ENCODE measurements at places on chromosomes 2 and 18.

DNA sequence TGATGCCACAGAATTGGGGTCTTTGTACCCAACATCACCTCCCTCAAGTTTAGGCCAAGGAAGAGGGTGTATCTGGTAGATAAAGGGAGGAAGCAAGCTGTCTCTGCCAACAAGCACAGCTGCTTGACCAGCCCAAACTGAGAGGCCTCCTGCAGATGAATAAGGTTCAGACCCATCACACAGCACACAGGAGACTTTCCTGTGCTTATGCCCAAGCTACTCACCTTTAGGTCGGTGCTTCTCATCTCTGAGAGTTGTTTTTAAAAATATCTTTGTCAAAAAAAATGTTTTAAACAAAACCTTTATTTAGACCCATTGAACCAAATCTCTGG is 24.7 kb upstream of the SP3 start:
- DNase-seq = no peak

GRCh38 chr2:180705122-180705521 is 275.3 kb upstream of the UBE2E3 start:
- no peak for DNase-seq

DNA sequence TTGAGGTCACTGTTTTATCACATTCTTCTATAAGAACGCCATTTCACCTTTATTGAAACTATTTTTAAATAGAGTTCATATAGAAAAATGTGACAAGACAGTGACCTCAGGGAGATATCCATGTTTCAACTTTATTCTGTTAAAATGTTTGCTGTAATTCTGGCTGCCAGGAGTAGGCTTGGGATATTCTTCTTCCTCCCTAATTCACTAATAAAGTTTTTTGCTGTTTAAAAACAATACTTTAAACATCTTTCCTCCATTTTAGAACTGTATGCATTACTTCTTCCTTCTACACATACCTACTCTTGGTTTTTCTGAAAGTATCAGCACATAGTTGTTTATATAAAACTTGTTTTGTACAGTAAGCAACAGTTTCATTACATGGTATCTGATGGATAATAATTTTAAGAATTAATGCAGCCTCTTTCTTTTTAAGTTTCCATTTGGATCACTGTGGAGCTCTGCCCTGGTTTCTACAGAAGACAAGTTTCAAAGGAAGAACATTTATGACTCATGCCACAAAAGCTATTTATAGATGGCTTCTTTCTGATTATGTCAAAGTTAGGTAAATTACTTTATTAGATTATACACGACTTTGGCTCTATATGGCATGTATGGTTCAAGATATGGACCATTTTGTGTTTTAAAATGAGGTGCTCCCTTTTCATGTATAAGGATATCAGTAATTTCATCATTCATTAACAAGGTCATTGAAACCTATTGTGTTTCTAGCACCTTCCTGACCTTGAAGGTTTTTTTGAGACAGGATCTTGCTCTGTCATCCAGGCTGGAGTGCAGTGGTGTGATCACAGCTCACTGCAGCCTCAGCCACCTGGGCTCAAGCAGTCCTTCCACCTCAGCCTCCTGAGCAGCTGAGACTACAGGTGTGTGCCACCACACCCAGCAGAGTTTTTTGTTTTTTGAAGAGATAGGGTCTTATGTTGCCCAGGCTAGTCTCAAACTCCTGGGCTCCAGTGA is 7.2 kb downstream of the CPSF3 start:
- no peak for DNase-seq

DNA sequence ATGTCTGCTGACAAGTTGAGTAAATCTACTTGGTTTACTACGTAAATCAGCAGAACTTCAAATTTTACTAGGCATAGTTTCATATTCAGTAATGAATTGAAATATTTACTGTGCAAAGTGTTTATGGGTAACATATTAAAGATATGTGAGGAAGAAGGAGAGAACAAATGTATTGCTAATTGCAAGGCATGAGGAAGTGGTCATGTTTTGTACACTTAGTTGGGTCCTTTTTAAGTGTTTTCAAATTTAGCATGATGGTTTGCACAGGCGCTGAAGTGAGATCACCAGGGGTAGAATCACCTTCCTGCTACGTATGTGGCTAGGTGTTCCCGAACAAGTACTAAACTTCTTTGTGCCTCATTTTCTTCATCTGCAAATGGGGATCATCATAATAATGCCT is 1534.4 kb downstream of the LRP1B start:
- DNase-seq = no peak

DNA sequence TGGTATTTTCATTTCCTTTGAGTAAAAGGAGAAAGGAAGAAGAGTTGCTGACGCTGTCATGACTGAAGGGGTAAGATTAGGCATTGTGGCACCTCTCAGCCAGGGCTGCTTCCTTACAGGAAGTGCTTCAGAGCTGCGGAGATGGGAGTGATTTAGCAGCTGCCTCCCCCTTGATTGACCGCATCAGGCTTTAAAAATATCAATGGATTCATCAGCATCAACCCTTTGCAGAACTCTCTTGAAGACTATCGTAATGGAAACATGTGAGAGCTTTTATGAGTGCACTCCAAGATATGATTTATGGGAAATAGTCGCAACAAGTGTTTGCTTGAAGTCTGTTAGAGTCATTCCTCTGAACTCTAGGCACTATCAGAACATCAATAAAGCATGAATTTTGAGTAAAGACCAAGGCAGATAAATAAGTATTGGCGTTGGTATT is 141.1 kb downstream of the CSRNP3 start:
- DNase-seq = no peak

GRCh38 chr2:218138047-218138446 is 12.2 kb downstream of the CXCR2 start:
- no peak for DNase-seq

DNA sequence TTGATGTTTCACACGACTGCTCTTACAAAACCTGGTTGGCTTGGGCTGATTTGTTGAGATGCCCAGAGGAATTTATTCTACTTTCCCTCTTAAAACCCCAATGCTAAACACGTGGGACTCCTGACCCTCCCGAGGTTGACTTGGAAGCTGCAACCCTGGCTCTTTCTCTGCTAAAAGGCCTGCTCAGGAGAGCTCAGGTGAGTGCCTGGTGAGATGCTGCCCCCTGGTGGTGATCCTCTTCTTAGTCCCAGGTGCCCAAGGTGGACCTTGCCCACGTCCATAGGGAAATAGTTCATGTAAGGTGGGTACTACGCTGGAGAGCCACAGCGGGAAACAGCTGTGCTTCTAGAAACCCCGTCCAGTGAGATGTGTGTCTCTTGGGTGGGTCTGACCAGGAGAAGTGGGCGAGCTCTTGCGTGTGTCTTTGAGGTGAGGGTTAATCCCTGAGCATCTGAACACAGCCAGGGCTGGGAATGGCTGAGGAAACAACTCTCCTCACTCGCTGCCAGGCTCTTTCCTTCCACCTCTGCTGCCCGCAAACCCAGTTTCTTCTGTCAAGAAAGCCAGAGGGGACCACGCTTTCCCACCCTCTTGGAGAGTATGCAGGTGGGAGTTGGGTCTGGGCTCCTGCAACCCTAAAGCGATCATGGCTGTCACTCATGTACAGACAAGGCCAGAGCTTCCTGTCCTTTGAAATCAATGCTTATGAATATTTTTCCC is 25.5 kb upstream of the PXDN start:
- DNase-seq = peak; percentile 24

- no peak for DNase-seq
Observed at GRCh38 chr2:146624430-146625160, 1220.2 kb upstream of the ACVR2A start.
